ENCODE measurements at places on chromosomes 7 and 10. TPM values are rescaled to one million over a fixed set of nuclear protein-coding genes. Genes with fewer than 3 reads are reported as not detected.

EPO gene
- total RNA-seq, result not detected

OR2AE1 gene
- 0.17 TPM for total RNA-seq

SEMA3C gene
- total RNA-seq, result 203 TPM

SLC18A2 gene
- total RNA-seq, result not detected

SUV39H2 gene
- total RNA-seq, result 8.5 TPM

GALNT17 gene
- total RNA-seq, result under 0.01 TPM

PRKAR2B gene
- 12.6 TPM for total RNA-seq

SPDYE1 gene
- total RNA-seq, result under 0.01 TPM

GRID1 gene
- 0.33 TPM for total RNA-seq

SDK1 gene
- total RNA-seq, result 8.6 TPM

PRSS37 gene
- not detected for total RNA-seq

TRIM56 gene
- 27.6 TPM for total RNA-seq

GARIN1A gene
- total RNA-seq, result 1.5 TPM

CDH23 gene
- total RNA-seq, result 0.17 TPM

CRTAC1 gene
- total RNA-seq, result not detected

GNG11 gene
- 27.2 TPM for total RNA-seq

ANLN gene
- total RNA-seq, result 21.5 TPM

SPDYE3 gene
- not detected for total RNA-seq

HHEX gene
- 3.5 TPM for total RNA-seq

PLEKHS1 gene
- not detected for total RNA-seq
